ENCODE measurements at places on chromosomes 5 and 9.

- no peak for DNase-seq
Observed at GRCh38 chr5:25955337-25955736, 1083.0 kb downstream of the CDH9 start.

- DNase-seq = no peak
Observed at GRCh38 chr5:144460600-144460999, 289.9 kb downstream of the KCTD16 start.

DNA sequence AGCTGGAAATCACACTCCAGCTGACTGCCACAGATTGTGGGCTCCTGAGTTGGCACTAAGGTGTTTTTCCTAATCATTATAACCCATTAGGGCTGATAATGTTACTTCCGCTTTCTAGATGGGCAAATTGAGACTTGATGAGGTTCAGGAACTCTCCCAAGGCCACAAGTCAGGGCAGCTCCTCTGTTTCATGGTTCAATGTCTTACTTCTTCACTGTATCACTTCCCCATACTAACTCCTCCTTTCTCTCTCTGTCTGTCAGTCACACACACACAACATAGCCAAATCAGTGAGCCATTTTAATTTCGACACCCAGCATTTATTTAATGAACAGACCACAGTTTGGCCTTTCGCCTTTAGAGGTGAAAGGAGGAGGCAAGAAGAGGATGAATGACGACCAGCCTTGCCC, 17.8 kb upstream of the TRAF1 start:
- DNase-seq = no peak

GRCh38 chr5:15692706-15693381, 192.9 kb downstream of the FBXL7 start:
- DNase-seq = no peak

- DNase-seq = no peak
Observed at GRCh38 chr9:19583890-19584289, 175.1 kb downstream of the ACER2 start.

DNA sequence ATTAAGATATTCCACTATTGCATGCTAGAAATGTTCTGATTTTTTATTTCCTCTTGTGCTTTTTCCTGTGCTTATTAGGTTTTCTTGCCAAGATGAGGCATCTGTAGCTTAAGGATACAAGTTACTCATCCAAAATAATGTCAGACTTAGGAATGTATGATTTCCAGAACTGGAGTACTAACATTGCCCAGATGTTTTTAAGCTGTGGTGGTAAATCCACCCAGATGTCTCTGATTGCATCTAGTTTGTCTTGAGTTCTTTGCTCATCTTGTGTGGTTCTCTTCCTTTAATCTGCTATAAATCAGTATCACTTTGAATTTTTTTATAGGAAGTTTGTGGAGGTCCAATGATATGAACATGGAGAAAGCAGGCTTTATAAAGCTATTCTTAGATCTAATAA, 337.5 kb upstream of the ZNF608 start:
- no peak for DNase-seq
